ENCODE measurements at places on chromosomes 2 and 18.

DNA sequence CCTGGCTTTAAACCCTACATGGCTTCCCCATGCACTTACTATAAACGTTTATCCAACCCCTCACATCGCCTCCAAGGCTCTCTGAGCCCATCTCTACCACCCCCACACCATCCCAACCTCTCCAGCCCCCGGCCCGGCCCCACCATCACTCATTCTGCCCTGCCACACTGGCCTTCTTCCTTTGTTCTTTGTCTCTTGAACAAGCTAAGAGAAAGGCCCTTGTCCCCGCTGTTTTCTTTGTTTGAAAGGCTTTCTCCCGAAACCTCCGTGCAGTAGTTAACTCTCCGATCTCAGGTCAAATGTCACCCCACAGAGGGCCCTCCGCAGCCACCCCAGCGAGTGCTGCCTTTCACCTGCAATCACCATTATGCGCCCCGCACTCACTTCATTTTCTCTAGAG, 100.4 kb downstream of the AFF3 start:
- DNase-seq = no peak

DNA sequence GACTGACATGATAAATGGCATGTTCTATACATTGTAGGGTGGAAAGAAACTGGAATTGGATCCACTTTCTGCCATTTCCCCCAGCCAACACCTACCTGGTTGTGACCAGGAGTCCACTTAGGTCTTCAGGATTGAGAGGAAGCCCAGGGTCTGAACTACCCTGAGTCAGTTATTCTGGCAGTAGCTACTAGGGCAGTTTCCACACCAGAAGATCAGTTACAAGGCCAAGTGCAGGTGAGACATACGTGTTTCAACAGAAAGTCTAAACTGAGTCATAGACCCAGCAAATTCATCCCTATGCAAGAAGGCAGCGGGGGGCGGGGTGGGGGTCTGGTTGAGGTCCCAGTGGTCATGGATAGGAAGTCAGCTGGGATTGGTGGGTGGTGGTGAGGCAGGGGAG, 21.9 kb downstream of the ANTXR1 start:
- no peak for DNase-seq

GRCh38 chr2:169525434-169525833, 15.9 kb downstream of the KLHL41 start:
- DNase-seq = no peak

DNA sequence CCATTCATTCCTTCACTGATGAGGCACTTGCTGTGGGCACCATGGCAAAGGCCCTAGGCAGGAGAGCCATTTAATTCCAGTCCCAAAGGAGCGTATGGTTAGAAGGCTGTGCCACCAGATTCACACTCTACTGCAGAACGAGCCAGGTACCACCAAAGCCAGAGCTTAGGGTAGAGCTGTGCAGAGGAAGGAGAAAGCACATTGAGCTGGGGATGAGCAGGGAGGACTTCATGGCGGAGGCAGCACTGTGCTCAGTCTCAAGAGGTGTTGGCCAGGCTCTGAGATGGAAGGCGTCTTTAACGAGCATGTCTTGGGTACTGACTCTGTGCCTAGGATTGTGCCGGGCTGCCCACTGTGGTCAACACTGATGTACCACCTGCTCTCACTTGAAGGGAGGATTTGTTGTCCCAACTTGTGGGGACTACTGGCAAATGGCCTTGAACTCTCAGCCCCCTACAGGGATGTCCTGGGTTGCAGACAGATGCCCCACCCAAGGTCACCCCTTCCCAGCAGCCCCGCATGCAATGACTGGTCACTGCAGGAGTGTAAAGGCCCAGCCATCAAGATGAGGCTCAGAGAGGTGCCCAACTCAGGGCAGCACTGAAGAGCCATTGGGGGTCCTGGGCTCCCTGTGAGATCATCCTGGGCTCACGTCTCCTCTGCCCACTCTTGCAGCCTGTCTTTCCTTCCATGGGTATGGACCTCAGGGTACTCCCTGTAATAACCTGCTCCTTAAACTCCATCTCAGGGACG, 251.4 kb downstream of the GLI2 start:
- no peak for DNase-seq

DNA sequence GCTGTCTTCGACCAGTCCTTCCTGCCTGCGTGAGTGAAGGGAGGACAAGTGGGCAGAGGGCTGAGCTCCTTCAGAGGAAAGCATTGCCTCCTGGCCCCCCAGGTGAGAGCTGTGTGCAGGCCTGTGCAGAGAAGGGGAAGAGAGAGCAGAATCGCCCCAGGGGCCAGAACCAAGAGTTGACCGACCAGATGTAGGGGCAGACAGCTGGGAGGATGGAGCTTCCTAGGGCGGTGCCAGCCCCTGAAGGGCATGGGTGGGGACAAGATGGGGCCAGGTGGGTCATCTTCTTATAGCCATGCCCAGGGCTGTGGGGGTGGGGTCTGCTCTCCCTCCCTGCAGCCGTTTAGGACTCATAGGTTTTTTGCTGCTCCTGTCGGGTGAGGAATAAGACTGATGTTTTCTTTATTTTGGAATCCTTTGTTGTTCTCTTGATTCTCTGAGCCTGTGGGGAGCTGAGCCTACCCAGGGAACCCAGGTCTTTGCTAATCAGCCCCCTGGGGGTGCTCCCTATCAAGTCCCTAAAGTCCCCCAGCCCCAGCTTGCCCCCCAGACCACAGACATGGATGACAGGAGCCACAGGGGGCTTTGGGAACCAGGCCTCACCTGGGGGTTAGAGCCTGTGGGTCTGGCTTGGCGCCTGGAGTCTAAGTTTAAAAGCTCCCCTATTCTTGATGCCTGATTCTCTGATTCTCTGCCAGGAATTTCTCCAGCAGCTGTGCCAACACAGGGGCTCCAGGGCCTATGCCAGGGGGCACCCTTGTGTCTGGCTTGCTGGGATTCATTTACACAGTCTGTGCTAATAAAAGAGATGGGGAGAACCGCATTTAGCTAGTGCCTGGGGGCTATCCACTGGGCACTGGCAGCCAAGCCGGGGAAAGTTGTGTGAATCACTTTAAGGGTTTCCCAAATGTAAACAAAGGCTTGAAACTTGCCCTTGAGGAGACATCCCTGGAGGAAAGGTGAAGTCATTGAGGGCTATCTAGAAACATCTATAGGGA, 9.3 kb upstream of the EFHD1 start:
- no peak for DNase-seq
